ENCODE measurements at places on chromosomes 4 and X.

GRCh38 chr4:114811564-114812301 lies 213.1 kb downstream of the UGT8 start:
- no peak for DNase-seq

DNA sequence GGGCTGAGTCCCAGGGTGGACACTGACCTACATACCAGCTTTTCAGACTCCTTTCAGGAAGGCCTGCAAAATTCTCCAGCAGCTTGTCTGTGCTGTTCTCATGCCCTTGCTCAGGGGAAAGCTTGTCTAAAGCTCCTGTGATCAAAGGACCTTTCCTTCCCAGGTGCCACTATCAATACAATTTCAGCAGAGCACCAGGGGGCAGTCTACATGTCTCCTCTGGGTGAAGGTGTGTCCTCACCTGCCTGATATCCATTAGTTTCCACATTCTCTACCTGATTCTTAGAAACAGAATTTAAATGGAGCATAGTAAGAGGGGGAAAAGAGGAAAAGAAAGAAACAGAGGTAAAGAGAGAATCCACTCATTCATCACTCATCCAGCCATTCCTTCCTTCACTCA lies 114.2 kb downstream of the PPARGC1A start:
- DNase-seq = no peak

DNA sequence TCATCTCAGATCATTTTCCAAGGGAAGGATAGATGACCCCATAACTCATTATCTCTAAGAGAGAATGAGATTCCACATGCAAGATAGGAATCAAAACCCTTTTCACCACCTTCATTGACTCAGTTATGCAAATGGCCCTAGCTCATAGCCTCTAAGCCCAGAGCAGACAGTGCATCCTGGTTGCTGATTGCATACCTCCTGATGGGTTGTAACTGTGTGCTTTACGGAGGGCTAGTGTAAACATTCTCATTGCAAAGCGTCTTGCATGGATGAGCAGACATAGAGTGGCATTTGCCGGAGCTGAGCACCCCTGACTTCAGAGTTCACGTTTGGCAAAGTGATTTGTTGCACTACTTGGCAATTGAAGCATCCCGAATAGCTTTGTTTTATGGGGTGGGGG lies 151.0 kb downstream of the VCX3A start:
- DNase-seq = no peak

- no peak for DNase-seq
These were observed 13.8 kb upstream of the UVSSA start for GRCh38 chr4:1333256-1333655.

GRCh38 chr4:72568959-72569718 lies at the start of gene ADAMTS3:
Gene ADAMTS3, minus strand, starts transcription at chr4:72569221. Its CDS starts 459 bp downstream, at chr4:72568762.
- peak; percentile 70 for DNase-seq

DNA sequence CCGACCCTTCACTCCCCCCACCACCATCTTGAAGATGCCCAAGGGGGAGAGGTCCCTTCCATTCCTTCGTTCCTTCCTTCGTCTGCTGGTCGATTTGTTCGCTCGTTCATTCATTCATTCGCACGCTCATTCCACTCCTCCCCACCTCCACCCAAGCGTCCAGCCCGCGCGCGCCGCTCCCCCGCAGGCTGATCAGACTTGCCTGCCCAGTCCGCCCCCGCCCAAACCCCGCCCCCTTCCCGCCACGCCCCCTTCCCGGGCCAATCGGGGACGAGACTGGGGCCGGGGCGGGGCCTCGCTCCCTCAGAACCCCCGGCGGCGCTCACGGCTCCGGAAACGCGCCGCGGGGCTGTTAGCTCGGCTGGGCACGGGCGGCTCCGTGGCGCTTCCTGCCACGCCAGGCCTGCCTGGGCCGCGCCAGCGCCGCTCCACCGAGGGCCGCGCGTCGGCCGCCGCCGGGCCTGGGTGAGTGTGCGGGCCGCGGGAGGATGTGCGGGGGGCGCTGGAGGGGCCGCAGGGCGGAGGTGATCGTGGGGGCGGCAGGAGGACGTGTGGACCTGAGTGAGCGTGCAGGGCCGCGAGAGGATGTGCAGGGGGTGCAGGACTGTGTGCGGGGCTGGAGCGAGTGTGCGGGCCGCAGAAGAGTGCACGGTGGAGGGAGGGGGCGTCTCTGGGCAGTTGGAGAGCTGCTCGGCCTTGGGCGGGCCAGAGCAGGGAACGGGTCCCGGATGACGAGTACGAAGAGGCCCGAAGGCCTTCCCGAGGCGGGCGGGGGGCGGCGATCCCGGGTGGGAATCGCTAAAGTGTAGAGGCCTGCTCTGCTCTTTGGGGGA lies at the start of gene ZNF275:
ZNF275 (plus strand) TSS at position 333 of the 833 bp plus-strand sequence. CDS start 2,527 bp downstream, outside the sequence.
- DNase-seq = peak; percentile 87

- DNase-seq = no peak
These were observed 36.7 kb downstream of the IL13RA1 start for GRCh38 chrX:118764122-118764521.

DNA sequence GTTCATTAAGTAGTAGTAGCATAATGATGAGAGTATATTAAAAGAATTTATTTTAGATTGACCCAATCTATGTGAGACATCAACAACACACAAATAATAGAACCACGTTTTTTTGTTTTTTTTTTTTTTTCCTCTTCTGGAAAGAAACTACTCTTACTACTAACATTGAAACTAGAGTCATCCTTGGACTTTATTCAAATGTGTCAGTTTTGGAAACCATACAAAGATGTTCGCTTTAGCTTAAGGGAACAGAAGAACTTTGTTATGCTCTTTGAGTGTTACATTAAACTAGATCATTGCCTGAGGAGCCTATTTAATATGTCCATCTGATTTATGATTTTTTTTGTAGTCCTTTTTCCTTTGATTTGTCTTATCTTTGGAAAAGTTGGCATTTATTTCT lies 166.7 kb downstream of the RPA4 start:
- DNase-seq = no peak

- no peak for DNase-seq
These were observed 9.8 kb upstream of the PDS5A start for GRCh38 chr4:39987485-39987884.

DNA sequence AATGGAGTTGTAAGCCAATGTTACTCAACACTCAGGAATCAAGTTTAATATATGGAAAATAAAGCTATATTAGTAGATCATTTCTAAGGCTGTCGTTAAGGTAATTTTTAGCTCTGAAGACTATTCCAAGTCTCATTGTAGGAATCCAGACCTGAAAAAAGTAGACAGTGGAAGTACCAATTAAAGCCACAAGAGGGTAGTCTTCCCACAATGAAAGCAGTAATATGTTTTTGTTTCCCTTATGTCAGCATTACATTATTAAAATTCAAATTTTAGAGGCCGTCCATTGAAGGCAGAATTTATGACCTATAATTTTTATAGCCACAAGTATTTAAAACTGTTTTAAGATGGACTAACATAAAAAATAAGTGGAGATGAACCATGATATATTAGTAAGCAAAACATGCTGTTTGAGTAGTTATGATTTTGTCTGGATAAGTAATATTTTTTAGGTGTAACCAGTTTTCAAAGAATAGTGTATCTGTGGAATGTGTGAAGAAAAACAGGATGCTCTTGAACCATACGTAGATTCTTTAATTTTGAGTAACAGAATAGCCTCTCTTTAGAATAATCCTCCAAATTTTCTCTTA lies 372.6 kb upstream of the TECRL start:
- no peak for DNase-seq

- no peak for DNase-seq
These were observed 30.3 kb downstream of the SLC16A2 start for GRCh38 chrX:74451450-74452198.

- no peak for DNase-seq
These were observed 321.2 kb upstream of the BMP3 start for GRCh38 chr4:80709082-80709869.

GRCh38 chr4:180449395-180449956 lies 1793.7 kb upstream of the TENM3 start:
- DNase-seq = no peak

GRCh38 chrX:124268099-124268498 lies 64.4 kb upstream of the TEX13D start:
- no peak for DNase-seq

DNA sequence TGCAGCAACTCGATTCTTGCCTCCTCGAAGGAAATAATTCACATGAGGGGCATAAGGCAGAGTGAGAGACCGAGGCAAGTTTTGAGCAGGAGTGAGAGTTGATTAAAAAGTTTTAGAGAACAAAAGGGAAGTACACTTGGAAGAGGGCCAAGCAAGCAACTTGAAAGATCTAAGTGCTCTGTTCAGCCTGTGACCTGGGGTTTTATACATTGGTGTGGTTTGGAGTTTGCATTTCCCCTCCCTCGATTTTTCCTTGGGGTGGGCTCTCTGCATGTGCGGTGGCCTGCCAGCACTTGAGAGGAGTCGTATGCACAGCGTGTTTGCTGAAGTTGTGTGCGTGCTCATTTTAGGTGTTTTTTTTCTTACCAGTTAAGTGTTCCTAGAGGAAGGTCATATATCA lies 356.4 kb downstream of the KLHL4 start:
- DNase-seq = no peak

DNA sequence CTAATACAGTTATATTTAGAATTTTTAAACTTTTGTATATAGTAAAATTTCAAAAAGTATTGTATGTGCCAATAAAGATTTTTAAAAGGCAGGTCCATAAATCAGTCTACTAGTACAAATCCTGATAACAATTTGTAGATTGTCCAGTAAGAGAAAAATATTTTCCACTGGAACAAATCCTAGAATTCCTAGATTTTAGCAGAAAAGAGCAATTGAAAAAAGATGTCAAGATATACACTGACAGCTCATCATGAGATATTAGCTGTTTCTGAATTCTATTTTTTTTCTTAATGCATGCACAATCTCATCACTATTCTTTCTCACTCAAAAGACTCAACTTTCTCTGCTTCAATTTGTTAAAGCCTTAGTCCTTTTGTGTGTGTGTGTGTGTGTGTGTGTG lies 289.2 kb upstream of the MAD2L1 start:
- no peak for DNase-seq

- no peak for DNase-seq
These were observed 39.5 kb upstream of the ZFX start for GRCh38 chrX:24110069-24110468.

DNA sequence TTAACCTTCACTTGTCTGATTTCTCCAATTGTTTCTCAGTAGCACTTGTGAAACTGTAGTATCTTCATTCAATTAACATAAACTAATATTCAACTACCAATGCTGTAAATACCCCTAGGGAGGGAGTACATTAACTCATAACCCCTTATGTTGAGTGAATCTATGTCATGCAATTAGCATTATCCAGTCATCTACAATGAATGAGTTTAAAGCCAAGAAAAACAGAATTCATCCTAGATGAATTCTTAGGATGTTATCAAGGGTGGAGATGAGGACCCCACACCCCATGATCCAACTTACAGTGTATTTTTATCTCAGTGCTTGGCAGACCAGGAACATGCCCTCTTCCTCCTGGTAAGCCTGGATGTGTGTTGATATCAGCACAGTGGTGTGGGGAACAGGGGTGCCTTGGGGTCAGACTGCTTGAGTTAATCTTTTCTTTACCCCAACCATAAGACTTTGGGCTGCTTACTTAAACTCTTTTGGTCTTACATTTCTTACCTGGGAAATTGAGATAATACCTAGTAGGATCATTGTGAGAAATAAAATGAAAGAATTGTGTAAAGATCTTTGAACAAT lies 62.1 kb upstream of the SCOC start:
- DNase-seq = no peak

DNA sequence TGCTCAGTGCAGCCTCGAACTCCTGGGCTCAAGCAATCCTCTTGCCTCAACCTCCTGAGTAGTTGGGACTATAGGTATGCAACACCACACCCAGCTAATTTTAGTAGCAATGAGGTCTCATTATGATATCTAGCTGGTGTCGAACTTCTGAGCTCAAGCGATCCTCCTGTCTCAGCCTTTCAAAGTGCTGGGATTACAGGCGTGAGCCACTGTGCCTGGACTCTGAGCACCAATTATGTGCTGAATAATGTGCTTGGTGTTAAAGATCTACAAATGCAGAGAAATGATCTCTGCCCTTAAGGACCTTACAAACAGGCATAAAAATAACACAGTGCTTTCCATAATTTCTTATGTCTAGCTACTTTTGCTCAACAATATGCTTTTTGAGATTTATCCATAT lies 129.0 kb upstream of the CBR4 start:
- no peak for DNase-seq

DNA sequence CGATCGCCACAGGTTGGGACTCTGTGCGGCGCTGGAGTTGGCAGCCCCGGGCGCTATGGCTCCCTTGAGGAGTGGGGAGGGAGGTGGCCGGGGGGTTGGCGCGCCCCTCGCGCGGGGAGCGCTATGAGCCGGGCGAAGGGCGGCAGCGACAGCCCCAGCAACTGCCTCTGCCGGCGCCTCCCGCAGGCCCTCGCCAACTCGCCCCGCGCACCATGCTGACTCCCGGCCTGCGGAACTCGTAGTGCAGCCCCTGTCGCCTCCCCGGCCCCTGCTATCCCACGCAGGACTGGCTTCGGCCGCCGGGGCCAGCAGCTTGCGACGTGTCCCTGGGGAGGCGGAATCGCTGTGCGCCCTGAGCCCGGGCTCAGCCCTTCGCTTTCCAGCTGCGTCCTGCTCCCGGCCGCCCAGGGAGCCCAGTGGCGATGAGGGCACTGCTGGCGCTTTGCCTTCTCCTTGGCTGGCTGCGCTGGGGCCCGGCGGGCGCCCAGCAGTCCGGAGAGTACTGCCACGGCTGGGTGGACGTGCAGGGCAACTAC lies 415 bp downstream of the SHISA3 start:
- DNase-seq = no peak

- DNase-seq = no peak
These were observed 419.9 kb upstream of the SLIT2 start for GRCh38 chr4:19831644-19832285.

GRCh38 chr4:11622961-11623725 lies 194.4 kb upstream of the HS3ST1 start:
- no peak for DNase-seq

GRCh38 chr4:123484291-123484926 lies 87.8 kb downstream of the SPRY1 start:
- DNase-seq = no peak

GRCh38 chr4:173990869-173991210 lies 292.6 kb downstream of the FBXO8 start:
- peak; percentile 33 for DNase-seq

GRCh38 chr4:2860391-2861348 lies 17.0 kb downstream of the ADD1 start:
- no peak for DNase-seq

GRCh38 chr4:83603129-83603528 lies 67.2 kb downstream of the GPAT3 start:
- no peak for DNase-seq

All from psoas muscle (tissue), 8 donors.